ENCODE measurements at places on chromosomes 3 and 15.

DNA sequence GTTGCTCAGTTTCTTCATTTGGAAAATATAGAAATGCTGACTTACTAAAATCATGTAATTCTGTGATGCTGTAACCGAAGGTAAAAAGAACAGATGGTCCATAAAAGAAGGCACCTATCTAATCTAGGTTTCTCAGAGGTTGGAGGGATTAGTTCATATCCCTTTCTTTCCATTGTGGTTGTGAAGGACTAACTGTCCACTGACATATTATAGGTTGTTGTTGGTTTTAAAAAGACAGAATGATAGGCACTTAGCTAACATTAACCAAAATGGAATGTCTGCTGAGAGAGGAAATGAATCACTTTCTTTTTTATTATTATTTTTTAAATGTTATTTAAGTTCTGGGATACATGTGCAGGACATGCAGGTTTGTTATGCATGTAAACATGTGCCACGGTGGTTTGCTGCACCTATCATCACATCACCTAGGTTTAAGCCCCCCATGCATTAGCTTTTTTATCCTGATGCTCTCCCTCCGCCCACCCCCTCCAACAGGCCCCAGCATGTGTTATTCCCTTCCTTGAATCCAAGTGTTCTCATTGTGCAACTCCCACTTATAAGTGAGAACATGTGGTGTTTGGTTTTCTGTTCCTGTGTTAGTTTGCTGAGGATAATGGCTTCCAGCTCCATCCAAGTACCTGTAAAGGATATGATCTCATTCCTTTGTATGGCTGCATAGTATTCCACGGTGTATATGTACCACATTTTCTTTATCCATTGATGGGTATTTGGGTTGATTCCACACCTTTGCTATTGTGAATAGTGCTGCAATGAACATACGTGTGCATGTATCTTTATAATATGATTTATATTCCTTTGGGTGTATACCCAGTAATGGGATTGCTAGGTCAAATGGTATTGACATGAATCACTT is 45.8 kb downstream of the ALDH1A2 start:
- DNase-seq: no peak

- no peak for DNase-seq
These were observed 20.5 kb upstream of the MINDY4B start for GRCh38 chr3:150925751-150926201.

DNA sequence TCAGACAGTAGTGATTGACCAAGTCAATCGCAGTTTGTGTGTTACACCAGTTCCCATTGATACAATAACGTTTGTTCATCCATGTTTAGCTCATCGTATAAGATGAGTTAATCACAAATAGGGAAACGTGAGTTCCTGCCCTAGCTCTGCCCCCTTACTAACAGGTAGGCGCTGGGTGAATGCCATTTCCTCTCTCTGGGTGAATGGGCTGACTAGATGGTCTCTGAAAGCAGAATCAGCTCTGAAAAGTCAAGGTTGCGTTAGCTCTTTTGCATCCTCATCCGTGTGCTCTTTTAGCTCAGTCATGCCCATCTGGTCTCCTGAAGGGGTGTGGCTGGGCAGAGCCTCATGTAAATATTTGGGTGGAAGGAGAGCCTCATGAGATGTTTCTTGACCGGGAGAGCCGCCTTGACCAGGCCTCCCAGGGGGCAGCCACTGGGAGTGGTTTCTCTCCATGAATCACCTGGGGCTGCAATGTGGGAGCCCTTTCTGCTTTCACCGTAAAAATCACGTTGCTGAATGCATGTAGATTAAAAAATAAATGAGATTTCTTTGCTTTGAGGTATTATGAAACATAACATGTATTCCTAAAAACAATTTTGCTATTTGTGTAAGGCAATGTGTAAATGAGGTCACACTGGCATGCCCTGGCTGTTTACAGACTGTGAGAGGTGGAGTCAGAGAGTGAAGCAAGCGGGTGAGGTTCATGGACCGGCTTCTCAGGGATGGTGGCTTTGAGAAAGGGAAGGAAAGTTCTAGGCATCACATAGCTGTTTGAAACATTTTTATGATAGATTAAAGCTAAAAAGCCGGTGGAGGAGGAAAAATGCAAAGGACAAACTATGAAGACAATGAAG is 108.4 kb upstream of the RASGRP1 start:
- DNase-seq: no peak

GRCh38 chr15:35383506-35383905 is 162.5 kb downstream of the DPH6 start:
- no peak for DNase-seq

DNA sequence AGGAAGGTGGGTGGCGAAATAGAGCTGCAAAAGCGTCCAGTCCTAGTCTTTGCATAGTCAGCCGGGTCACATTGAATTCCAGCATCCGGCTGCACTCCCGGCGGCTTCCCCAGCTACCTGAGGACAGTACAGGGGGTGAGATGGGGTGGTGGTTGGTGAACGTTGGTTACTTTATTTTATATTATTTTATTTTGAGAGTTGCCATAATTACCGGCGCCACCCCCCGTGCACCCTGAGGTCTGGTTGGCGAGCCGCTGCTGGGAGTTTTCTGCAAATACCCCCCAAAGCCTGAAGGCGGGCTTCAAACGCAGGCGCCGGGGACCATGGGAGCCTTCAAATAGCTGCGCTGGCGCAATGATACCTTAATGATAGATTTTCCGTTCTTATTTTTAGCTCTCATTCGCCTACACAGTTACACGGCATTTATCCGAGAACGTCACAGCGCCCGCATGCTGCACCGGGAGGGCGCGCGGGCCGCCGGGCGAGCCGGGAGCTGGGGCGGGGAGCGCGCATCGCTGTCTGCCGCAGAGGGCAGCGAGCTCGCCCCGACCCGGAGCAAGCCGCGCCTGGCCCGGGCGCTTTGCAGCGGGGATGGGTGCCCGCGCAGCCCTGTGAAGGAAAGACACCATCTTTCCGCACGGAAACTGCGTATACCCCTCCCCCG is 756 bp upstream of the RASGRF1 start:
- no peak for DNase-seq

DNA sequence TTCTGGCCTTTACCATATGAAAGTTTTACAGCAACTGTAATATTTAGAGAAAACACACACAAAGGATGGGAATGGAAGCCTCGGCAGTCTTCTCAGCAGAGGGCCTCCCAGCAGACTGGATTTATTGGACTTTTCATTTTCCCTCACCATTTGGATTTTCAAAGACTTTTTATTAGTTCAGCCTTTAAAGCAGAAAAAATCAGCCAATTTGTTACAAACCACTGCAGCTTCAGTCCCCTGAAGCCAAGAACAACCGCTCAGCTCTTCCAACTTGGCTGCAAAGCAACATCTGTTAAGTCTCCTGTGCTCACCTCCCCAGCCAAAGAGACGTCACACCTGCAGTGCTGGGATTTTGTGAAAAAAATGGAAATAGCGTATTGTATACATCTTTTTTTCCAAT is 120.8 kb downstream of the GMPS start:
- DNase-seq: no peak

GRCh38 chr3:37986479-37987314 is 3.9 kb upstream of the VILL start:
- no peak for DNase-seq

DNA sequence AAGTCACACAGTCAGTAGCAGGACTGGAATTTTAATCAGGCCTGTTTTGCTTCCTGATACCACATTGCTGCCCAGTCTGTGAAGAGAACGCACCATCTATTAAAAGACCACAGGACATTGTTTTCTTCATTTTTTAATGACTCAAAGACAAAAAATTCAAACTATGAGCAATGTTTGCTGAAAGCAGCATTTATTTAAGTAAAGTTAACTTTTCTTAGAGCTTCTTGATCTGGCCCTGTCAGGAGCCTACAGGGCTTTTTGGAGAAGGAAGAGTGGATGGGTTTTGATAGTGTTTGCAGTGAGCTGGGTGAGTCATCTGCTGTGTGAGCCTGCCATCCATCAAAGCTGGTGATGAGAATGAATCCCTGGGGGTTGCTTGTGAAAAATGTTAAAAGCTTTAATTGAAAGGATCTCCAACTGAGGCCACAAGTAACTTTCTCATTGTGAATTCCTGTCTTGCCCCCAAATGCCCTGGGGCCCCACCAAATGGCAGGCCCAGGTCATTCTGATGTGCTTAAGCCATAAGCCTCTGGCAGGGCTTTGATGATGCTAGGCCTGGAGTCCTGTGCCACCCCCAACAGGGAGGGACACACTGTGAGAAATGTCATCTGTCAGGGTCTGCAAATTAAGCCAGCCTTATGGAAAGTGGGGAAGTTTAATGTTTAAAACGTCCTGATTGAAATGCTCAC is 136.2 kb upstream of the PFN2 start:
- peak; percentile 99 for DNase-seq

GRCh38 chr3:36244728-36245127 is 135.6 kb upstream of the STAC start:
- DNase-seq: peak; percentile 17

GRCh38 chr15:48178648-48178931 is 495 bp upstream of the MYEF2 start:
- DNase-seq: no peak

GRCh38 chr3:180070925-180071324 is 34.2 kb upstream of the PEX5L start:
- DNase-seq: no peak

DNA sequence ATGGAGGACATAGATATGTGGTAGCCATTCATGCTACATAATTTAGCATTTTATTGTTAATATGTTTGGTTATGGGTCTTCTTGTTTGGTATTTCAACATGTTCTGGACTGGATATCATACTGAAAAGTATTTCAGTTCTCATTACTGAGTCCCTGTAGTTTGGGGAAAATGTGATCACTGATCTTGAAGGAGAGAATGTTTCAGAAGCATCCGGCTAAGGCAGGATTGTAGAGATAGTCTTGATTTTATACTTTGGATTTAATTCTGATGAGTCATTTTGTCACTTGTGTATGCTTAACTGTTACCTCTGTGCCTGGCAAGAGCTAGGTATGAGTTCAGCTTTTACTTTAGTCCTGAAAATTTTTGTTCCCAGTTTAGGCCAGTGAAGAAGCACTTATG is 7.1 kb downstream of the CHD2 start:
- no peak for DNase-seq

DNA sequence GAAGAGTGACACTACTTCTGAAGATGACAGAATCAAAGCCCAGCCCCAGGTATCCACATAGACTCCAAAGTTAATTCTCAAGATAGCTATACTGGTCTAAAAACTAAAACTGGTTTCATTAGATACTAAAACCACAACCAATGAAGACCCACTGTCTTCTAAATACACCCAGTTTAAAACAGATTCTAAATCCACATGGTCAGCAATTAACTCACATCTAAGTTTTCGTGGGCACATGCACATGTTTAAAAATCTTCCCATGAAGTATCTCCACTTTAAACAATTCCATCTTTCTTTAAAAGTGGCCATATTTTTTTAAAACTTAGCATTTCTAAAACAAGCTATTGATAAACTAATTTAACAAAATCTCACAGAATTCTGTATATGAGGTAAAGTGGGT is 63.1 kb downstream of the GPR160 start:
- no peak for DNase-seq

GRCh38 chr15:82046666-82047452 is 1.0 kb upstream of the MEX3B start:
- peak; percentile 45 for DNase-seq

DNA sequence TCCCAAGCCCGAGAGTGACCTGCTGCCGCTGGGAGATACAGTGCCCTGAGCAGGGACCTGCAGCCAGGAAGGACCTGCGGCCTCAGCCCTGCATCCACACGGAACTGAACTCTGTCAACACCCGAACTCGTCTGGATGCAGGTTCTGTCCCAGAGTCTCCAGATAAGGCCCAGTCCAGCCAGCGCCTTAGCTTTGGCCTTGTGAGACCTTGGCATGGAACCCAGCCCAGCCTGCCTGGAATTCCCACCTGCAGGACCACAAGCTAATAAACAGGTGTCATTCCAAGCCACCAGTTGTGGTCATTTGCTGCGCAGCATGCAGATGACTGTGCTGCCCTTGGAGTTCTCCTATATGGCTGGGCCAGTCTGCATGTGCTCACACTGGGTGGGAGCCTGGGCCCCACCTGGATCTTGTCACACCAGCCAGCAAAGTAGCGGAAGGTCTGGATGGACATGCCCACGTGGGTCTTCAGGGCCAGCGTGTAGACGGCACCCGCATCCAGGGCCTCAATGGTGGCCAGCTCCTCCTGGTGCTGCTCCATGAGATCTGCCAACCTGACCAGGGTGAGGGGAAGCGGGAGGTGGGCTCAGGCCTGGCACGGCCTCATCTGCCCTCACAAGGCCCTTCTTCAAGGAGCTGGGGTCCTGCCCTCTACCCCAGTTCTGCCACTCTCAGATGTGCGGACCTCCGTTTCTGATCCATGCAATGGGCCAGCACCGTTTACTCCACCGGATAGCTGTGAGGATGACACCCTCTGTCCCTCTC is 47.2 kb upstream of the SLC41A3 start:
- DNase-seq: no peak

DNA sequence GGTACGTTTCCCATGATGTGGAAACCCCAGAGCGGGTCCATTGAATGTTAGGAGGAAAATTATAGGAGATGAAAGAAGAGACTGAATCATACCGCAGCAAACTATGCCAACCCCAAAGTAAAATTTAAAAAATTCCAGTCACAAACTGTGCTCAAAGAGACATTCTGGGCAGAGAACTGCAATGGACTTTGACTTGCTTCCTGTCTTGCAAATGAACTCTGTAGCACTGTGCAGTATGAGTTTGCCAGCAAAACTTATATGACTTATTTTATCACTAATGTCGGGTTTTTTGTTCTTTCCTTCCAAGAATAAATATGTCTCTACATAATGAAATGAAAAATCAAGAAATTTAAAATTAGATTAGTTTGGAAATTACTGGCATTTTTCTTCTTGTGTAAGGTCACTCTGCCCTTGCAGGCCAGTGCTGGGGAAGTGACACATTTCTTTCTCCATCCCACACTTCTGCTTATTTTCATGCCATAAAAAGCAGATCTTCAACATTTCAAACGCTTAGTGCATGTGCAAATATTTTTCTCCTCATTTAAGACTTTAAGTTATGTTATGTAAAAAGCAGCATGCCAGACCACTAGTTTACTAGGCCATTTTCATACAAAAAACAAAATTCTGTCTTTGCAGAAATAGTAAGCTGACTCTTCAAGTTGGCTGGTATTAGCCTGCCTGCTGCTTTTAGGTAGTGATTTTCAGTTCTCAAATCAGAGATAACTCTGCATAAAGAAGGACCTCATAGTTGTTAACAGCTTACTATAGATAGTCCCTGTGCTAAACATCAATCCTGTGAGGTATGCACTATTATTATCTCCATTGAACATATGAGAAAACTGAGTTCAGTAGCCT is 32.2 kb upstream of the SSR3 start:
- no peak for DNase-seq

- no peak for DNase-seq
These were observed 16.5 kb downstream of the PML start for GRCh38 chr15:74010929-74011540.

- DNase-seq: no peak
These were observed 53.8 kb downstream of the BCHE start for GRCh38 chr3:165783383-165783782.

DNA sequence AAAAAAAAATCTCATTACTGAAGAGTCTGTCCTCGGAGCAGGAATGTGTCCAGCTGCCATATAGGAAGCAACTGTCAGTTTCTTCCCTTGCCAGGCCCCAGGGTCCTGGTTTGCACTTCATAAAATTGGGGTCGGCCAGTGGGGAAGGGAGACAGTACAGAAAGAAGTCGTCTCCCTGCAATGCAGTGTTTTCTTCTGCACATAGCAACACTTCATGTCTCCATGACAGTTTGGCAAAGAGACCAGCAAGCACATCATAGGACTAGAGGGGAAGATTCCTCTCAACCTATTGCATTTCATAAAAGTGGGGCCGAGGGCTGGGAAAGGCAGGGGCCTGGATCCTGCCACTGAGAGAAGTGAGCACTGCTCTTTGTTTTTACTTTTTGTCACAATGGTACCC is 138.2 kb upstream of the HACD2 start:
- no peak for DNase-seq
